ENCODE measurements at places on chromosomes 2 and 18.

DNA sequence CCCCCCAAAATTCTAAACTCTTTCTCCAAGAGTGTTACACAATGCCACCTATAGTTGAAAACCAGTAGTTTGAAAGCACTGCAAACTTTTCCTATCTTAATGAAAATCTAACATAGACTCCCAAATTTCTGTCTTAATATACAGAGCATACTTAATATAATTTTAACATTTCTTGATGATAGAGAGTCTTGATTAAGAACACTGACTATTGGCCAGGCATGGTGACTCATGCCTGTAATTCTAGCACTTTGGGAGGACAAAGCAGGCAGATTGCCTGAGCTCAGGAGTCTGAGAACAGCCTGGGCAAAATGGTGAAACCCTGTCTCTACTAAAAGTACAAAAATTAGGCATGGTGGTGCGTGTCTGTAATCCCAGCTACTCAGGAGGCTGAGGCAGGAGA, 34.2 kb downstream of the ASXL2 start:
- no peak for DNase-seq

- DNase-seq: no peak
Observed at GRCh38 chr18:3083766-3084165, 70.8 kb upstream of the LPIN2 start.

- no peak for DNase-seq
Observed at GRCh38 chr2:172834881-172835280, 99.2 kb downstream of the RAPGEF4 start.

DNA sequence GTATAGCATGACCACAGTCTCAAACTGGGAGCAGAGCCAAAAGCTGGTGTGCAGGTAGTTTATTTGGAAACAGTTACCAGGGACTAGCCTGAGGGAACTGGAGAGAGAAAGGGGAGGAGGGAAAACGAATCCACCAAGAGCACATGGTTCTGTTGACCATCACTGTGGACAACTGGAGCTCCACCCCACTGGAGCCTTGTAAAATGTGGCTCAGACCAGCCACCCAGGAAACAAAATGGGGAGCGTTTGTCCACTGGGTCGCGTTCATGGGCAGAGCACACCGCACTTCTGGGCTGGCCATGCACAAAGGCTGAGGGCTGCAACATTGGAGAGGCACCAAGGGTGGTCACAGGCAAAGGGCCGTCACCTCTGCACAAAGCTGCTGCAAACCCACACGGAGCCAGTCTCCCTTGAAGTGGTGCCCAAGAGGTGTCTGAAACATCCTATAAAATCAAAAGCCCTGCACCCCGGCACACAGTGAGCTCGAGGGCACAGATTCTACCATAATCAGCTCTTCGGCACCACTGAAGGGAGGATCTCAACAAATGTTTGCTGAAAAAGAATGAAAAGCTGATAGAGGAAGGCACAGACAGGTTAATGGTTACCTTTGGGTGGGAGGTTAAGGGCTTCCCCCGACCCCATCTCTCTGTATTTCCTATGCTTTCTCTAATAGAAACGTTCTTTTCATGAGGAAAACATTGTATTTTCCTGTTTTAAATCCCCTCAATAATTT, 192.9 kb downstream of the INHBB start:
- no peak for DNase-seq

DNA sequence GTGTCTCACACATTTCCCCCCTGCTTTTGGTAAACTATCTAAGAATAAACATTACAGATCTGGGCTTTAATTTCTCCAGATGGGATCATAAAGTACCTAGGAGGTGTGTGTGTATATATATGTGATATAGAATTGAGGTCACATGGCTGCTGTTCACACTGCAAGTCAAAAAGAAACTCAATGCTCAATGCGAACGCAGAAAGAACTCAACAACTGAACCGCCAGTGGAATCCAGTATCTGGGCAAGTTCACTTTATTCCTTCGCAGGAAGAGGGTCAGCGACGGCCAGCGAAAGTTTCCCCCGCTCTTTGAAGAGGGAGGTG, 17.7 kb downstream of the POU3F3 start:
- no peak for DNase-seq

- DNase-seq: no peak
Observed at GRCh38 chr2:43605851-43606250, 10.0 kb upstream of the THADA start.

GRCh38 chr18:26993568-26993967, 128.1 kb upstream of the AQP4 start:
- DNase-seq: no peak

DNA sequence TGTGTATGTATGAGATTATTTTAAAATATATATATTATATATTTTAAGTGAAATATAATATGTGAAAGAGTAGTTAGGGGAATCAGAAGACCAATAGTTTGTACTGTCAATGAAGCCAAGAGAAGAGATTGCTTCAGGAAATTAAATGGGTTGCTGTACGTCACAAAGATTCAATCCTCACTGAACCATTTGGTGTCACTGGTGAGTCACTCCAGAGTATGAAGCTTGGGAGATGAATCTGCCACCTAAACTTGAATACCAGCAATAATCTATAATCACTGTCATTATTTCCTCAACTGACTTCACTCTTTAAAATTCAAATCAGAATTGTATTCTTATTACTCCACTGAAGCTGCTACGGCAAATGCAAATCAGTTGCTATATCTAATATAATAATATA, 41.9 kb upstream of the SCN9A start:
- DNase-seq: no peak

GRCh38 chr2:75055142-75055819, 96.8 kb downstream of the POLE4 start:
- DNase-seq: no peak

DNA sequence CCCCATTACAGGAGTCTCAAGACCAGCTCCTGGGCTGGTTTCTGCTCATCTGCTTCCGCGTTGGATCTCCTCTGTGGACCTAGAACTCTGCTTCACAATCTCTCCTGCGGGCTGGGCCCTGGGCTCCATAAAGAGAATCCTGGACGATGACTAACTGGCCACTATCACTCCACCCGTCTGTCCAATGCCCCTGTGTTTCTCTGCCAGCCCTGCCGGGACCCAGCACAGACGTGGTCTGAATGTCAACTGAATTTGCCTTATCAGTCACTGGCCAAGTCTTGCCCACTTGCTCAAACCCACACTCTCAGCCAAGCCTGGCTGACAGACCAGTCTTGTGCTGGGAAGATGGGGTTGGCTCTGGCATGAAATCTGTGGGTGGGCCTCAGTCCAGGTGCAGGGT, 17.4 kb downstream of the KIF3C start:
- DNase-seq: no peak

GRCh38 chr18:23291456-23292205, 156.3 kb downstream of the CABLES1 start:
- no peak for DNase-seq

GRCh38 chr2:177404243-177404642, 11.7 kb downstream of the AGPS start:
- no peak for DNase-seq

GRCh38 chr2:119724656-119725485, 34.9 kb upstream of the PTPN4 start:
- no peak for DNase-seq

GRCh38 chr2:20137884-20138283, 86.5 kb upstream of the LAPTM4A start:
- DNase-seq: no peak
